ENCODE measurements at places on chromosomes 11 and 22.

- DNase-seq = no peak
These were observed 44.6 kb downstream of the C11orf91 start for GRCh38 chr11:33655842-33656600.

DNA sequence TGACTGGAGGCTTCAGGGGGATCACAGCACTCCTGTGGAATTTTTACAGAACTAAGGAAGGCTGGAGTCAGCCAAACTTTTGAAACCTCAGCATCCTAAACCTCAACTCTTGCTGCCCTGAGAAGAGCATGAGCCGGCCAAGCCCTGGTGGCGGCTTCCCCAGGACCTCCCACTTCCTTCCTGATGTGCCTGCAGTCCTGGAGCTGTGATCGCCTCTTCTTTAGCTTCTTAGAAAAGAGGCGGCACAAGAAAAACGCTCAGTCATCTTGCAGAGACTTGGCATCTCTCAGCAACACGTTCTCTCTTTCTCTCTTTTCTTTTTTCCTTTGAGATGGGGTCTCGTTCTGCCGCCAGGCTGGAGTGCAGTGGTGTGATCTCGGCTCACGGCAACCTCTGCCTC is 40.4 kb upstream of the AMPD3 start:
- peak; percentile 80 for DNase-seq

DNA sequence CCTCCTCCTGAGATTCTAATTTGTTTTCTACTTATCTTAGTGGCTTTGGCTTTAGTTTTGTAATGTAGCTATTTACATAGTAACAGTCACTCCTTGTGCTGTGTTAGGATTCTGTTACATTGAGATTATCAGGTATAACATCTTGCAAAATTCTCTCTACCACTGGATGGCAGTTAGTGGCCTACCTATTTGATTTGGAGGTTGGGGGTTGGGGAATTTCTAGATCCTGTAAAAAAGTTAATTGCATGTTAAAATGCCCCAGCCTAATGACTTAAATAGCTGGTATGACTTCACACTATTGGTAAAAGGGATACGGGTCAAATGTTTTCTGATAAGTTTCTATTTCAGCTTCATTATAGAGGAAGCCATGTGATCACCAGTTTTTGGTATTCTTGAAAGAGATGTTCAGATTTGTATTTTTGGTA is 2.8 kb downstream of the GRK3 start:
- DNase-seq = peak; percentile 73

DNA sequence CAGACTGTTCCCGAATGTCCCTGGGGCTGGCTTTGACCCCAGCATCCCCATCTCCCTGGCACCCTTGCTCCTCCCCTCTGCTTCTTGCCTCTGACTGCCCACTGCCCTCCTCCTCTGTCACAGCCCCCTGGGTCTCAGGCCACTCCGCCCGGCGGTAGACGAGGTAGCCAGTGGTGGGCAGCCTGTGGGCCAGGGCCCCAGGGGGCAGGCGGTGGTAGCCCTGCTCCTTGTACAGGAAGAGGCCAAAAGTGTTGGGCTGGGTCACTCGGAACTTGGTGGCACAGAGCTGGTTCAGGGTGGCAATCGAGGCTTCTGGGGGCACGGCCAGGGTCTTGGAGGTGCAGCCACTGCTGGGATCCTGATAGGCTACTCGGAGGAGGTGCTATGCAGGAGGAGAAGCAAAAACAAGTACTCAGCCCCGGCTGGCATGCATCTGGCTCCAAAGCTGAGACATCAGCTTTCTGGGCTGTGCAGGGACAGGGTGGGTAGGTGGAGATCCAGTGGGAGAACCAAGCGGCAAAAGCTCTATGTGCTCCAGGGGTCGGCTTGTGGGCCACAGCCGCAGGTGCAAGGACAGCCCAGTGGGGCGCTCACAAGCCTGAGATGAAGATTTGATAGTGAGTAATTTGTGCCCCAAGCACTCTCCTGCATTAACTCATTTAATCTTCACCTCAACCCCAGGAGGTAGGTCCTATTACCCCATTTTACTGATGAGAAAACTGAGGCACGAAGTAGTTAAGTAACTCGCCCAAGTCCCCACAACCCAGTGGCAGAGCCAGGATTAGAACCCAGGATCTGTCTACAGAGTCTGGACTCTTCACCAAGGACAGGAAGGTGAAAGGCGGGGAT is 3.6 kb downstream of the RIN1 start:
- DNase-seq = no peak

DNA sequence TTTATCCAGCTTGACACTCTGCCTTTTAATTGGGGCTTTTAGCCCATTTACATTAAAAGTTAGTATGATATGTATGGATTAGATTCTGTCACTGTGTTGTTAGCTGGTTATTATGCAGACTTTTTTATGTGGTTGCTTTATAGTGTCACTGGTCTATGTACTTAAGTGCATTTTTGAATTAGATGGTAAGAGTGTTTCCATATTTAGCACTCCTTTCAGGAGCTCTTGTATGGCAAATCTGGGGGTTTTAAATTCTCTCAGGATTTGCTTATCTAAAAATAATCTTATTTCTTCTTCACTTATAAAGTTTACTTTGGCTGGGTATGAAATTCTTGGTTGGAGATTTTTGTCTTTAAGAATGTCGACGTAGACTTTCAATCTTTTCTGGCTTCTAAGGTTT is 4.0 kb downstream of the OR52E6 start:
- no peak for DNase-seq

DNA sequence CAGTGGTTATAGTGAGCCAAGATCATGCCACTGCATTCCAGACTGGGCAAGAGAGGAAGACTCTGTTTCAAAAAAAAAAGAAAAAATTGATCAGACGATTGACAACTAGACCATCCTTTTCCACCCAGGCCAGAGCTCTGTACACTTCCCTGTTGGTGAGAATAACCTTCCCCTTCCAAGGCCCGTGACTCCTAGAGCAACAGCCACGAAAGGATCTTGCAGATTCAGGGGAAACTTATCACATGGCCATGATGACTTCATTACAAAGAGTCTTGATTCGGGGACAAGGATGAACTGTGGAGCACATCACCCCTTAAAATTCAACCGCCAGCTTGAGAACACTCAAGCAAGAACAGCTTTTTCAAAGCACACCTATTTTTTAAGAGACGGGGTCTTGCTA is 10.3 kb downstream of the CD5 start:
- DNase-seq = no peak

DNA sequence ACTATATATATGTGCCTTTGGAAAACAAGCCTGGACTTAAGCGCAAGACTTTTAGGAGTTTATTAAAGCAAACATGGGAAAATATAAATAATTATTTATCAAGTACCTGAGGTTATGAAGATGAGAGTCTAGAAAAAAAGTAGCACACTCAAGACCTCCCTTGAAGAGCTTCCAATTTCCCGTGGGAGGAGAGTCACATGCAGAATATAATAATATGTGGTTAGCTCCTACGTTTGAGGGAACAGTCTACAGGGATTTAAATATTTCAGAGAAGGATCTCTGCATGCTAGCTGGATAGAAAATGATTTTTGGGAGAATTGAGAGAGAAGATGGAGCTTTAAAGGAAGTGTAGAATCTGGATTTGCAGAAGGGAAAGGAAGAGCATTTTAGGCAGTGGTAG is 183.8 kb downstream of the SWAP70 start:
- DNase-seq = no peak

GRCh38 chr11:121422675-121423074 is 29.4 kb upstream of the SORL1 start:
- DNase-seq = no peak

GRCh38 chr11:131796541-131796940 is 426.1 kb downstream of the NTM start:
- no peak for DNase-seq

GRCh38 chr11:112784323-112785073 is 176.7 kb upstream of the NCAM1 start:
- DNase-seq = no peak

GRCh38 chr22:32677876-32678275 is 123.6 kb upstream of the TIMP3 start:
- DNase-seq = no peak

DNA sequence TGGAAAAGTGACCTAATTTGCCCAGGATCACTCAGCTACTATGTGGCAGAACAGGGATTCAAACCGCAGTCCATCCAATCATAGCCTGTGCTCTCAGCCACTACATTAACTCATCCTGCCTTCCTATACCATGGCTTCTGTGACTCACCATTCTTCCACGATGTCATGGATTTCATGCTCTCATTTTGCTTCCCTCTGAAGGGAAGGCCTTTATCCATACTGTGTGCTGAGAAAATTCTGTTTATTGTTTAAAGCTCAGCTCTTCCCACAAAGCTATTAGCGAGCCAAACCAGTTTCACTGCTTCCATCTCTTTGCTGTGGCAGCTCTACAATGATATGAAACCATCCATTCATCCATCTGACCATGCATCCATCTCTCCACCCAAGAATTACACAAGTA is 289.9 kb downstream of the TENM4 start:
- DNase-seq = no peak

DNA sequence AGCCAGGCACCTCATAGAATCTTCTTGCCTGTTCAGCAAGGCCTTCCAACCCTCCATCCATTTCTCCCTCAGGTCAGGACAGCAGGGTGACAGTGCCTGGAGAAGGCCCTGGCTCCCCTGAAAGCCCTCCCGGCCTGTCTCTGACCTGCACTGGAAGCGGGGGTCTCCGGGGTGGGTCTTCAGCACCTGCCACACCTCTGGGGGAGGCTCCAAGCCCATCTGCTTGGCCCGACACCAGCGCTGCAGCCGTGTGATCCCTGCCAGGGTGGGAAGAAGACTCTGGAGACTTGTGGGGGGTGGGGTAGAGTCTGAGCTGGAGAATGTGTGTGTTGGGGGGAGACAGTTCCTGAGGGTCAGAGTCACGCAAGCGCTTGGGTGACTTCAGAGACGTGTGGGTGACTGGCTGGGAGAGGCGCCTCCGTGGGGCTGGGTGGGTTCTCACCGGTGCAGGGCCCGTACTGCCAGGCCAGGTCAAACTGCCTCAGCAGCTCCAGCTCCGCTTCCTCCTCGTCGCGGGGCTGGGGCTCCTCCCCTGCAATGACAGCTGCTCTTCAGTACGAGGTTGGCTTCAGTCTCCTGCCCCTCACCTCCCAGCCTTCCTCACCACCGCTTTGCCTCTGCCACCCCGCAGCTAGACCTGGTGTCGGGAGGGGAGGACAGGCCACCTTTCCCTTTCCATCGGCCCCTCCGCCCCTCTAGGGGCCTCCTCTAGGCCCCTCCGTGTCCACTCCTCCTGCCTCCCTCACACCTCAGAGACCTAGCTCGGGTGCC is 615 bp downstream of the POLD4 start:
- DNase-seq = peak; percentile 69

- DNase-seq = no peak
These were observed 92.9 kb downstream of the PDHX start for GRCh38 chr11:35009191-35009943.

All from hematopoietic multipotent progenitor cell treated with erythropoietin and hydrocortisone succinate and interleukin-3 and kit ligand, for 6 days (in vitro differentiated cells).